ENCODE measurements at places on chromosomes 1 and 21. TPM values are rescaled to one million over a fixed set of nuclear protein-coding genes. Genes with fewer than 3 reads are reported as not detected.
A peak's percentile ranks its signal among the peaks of the same experiment; 100 is the strongest.

DNA sequence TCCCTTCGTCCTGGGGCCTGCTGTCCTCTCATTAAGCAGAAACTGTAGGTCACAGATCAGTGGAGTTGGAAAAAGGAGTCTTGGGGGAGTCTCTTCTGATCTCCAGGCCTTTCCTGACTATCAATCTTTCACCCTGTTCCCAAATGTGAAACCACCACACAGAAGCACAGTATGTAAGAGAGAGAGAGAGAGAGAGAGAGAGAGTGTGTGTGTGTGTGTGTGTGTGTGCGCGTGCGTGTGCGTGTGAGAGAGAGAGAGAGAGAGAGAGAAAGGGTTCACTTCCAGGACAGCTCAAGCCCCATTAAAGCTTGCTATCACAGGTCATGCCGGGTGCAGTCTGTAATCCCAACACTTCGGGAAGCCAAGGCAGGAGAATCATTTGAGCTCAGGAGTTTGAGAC lies 1.5 kb upstream of the TTC24 start:
- no peak for DNase-seq

DNA sequence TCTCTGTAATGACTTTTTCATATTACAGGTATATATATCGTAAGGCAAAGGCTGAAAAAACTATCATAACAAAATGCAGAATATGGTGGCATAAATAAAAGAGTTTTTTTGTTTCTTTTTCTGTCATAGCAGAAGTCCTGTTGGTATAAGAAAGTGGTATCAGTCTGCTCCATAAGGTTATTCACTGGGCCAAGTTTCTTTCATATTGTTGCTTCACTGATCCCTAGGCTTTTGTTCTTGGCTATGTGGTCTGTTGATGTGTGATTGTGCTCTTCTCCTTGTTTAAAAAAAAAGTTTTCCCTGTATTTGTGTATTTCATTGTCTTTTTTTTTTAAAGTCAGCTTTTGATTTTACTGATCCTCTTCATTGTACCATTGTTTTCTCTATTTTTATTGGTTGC lies 26.0 kb downstream of the PTBP2 start:
- DNase-seq: no peak

DNA sequence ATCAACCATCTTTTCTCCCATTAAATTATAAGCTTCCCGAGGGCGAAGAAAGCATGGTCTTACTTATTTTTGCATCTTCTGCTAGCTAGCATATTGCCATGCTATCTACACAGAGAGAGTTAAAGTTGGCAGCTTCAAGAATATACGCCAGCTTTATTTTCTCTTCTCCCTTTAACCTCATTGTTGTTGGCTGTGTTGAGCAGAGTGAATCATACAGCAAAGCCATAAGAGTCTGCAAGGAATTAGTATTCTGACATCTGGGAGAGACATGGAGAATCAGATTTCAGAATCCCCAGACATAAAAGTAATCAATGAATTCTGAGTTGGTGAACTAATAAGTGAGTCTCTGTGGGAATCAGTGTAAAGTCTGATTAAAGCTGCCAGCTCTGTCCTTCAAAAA lies 649.6 kb upstream of the PTBP2 start:
- DNase-seq: no peak

- DNase-seq: no peak
Observed at GRCh38 chr1:34770891-34771504, 10.0 kb upstream of the GJB3 start.

DNA sequence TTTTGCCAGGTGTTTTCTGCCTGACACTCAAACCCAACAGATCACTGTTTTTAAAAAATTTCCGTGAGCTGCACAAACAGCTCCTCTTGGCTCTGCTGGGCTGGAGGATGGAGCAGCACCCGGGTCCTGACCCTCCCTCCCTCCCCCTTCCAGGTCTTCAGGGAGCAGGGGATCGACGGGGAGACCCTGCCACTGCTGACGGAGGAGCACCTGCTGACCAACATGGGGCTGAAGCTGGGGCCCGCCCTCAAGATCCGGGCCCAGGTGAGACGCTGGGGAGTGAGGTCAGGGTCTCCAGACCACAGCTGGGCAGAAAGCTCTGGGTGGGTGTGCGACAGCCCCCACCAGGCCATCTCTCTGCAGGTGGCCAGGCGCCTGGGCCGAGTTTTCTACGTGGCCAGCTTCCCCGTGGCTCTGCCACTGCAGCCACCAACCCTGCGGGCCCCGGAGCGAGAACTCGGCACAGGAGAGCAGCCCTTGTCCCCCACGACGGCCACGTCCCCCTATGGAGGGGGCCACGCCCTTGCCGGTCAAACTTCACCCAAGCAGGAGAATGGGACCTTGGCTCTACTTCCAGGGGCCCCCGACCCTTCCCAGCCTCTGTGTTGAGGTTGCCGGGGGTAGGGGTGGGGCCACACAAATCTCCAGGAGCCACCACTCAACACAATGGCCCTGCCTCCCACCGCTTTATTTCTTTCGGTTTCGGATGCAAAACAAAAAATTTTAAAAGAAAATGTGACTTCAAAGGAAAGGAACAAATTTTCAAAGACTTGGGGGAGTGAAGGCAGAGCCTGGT lies 15.3 kb downstream of the NOC2L start:
- DNase-seq: no peak

- DNase-seq: no peak
Observed at GRCh38 chr1:69045572-69045971, 522.1 kb upstream of the LRRC7 start.

GRCh38 chr1:188499690-188500089 lies 1670.9 kb downstream of the PLA2G4A start:
- no peak for DNase-seq

DNA sequence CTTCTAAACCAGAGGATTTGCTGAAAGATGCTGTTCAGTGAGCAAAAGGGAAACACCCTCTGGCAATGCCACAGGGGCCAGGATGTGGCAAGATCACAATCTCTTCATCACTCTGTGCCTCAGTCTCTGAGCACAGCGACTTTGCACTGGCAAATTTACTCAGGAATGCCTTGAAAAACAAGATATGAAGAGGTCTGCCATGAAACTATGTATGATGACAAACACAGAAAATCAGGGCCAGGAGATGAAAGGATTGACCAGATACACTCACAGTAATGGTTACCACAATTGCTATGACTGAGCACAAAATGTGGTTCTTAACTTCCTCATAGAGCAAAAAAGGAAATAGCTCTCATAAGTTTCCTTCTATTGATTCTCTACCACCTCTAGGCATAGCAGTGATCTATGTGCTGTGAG lies 5.8 kb downstream of the TTC13 start:
- no peak for DNase-seq

- DNase-seq: no peak
Observed at GRCh38 chr1:69082312-69082711, 485.4 kb upstream of the LRRC7 start.

- no peak for DNase-seq
Observed at GRCh38 chr1:219810451-219810850, 117.9 kb downstream of the SLC30A10 start.

DNA sequence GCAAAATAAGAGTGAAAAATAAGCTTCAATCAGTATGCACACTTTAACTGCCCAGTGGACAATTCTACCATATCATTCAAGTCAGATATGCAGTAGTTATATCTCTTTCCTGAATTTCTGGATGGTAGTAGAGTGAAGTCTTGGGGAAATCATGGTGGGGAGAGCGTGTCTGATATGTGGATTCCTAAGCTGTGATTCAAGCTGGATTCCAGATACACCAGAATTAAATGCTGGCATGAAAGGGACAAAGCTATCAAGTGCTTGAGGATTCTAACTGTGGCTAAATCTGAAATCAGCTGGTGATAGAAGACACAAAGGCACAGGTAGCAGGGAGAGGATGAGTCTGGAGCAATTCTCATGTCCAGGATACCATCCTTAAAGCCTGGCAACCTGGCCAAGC lies 323.5 kb downstream of the DUSP10 start:
- DNase-seq: no peak

DNA sequence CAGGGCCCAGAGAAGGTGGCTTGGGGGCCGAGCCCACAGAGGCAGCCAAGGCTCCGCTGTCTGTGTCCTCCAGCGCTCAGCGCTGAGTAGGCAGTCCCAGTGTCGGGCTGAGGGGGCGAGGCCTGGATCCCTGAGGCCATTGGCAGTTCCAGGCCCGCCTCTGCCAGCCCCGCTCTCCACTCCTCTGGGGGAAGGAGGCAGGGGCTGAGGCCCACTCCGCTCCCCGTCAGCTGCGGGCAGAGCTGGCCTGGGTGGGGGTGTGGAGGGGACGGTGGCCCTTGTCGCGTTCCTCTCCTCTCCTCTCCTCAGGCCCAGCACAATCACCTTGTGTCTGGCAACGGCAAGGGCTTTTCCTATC lies 132.8 kb downstream of the CASZ1 start:
- no peak for DNase-seq

GRCh38 chr1:167373986-167374385 lies 144.3 kb downstream of the CD247 start:
- no peak for DNase-seq

- DNase-seq: peak; percentile 39
Observed at GRCh38 chr1:153752571-153753195, 22.5 kb upstream of the SLC27A3 start.

- DNase-seq: no peak
Observed at GRCh38 chr1:239784896-239785295, 306.8 kb upstream of the FMN2 start.

- DNase-seq: no peak
Observed at GRCh38 chr1:47563201-47563600, 125.4 kb downstream of the FOXD2 start.

GRCh38 chr1:76554283-76554682 lies 313.0 kb upstream of the ST6GALNAC5 start:
- no peak for DNase-seq

DNA sequence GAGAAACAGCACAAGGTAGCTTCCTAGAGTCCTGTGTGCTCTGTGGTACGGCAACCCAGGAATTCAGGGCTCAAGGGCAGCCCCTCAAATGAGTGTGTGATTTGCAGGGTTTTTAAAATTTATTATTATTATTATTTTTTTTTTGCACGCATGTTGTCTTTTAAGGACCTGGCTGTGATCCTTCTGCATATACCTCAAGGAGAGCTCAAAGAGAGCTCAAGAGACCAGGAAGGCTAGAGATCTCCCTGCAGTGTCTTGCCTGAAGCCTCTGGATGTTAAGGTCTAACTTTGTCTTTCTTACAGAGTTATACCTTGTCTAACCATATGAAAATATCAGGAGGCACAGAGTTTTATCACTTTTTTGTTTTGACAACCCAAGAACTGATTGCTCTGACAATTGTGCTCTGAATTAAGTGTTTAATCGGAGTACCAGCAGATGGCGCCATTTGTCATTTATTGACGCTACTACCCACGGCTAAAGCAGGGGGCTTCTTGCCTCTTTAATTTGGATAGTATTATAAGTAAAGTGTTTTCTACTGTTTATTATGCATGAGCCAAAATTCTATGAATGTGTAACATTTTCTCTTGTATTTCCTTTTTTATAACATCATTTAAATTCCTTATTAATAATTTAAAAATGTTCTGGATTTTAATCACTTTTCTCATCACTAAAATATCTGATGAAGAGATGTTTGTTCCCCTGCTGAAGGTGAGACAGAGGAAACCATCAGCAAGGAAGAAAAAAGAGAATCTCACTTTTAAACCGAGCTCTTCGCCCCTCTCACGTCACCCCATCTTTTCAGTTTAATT lies 35.8 kb upstream of the LMO4 start:
- DNase-seq: no peak

GRCh38 chr1:21469581-21469980 lies 29.6 kb downstream of the NBPF3 start:
- DNase-seq: no peak

DNA sequence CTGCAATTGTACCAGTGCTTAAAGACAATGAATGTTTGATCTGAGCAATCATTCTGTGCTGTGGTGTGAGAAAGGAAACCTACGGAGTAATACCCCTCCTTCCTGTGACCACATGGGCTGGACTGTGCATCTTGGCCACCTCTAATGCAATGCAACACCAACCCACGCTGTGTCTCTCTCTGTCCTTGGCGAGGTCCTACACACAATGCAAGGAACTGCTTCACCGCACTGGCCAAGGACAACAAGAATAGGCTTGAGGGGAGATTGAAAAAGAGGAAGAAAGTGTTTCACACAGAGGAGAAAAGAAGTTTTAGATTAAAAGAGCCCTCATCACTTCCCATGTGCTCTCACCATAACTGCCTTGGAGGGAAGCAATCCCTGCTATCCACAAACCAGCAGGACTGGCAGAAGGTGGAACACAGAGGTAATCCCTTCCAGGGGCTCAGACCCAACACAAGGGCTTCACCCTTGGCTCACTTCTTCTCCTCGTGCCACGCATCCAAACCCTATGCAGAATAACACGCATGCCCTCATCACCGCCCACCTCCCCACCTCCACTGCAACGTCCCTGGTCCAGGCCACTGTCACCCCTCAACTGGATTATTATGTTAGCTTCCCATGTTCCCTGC lies 112.5 kb upstream of the ERG start:
- DNase-seq: no peak

DNA sequence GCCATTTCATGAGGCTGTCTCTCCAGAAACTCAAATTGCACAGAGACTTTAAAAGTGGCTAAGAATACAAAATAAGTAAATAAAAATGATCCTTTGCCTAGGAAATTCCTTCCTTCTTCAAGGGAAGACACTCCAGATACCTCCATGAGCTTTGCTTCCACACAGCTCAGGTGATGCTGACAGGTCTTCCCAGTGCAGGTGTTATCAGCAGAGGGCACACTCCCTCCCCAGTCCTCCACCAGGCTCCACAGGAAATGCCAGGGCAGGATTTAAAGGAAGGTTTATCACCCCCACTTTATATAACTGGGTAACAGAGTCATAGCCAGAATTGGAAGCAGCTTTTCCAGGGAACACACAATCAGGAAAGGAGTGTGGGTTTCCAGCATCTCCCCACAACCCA lies 5.7 kb downstream of the HSD3B2 start:
- no peak for DNase-seq

GRCh38 chr1:190479050-190479397 lies 1.4 kb upstream of the BRINP3 start:
- DNase-seq: no peak

DNA sequence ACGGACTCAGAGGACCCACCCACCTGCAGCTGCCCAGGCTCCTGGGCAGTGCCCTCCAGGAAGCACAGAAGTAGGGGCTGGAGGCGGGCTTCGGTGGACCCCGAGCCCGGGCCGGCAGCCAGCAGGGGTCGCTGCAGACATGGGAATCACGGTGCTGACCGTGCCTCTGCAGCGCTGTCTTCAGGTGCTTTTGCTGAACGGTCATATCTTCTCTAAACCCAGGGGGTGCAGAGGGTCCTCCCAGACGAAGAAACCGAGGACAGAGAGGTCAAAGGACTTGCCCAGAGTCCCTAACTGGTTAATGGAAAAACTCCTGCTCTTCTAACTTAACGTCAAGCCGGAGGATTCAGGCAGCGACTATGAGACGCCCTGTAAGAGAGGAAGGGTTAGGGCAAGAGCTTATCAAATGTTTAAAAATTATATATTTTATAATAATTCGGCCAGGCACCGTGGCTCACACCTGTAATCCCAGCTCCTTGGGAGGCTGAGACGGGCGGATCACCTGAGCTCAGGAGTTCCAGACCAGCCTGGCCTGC lies 21.5 kb upstream of the LEFTY2 start:
- DNase-seq: no peak

GRCh38 chr1:197774466-197775281 lies 606 bp downstream of the DENND1B start:
- no peak for DNase-seq

- DNase-seq: no peak
Observed at GRCh38 chr1:109751531-109752260, 10.9 kb upstream of the GSTM3 start.

Gene GPR161
- total RNA-seq: 4.5 TPM

Gene ADAMTS4
- total RNA-seq: 85.5 TPM

Gene HMCN1
- total RNA-seq: 18.4 TPM

Gene PRDM2
- total RNA-seq: 47.2 TPM

Gene ASCL5
- not detected for total RNA-seq

Gene SAMSN1
- total RNA-seq: 7.5 TPM

Gene ATAD3C
- total RNA-seq: 1.9 TPM

Gene TNFRSF1B
- 35.1 TPM for total RNA-seq

Gene KCNJ15
- 0.80 TPM for total RNA-seq

Gene CD1E
- total RNA-seq: 0.64 TPM

All from breast epithelium (tissue), 4 donors.